ENCODE measurements at places on chromosomes 6 and 20.

GRCh38 chr6:159067334-159067733 lies 22.5 kb upstream of the TAGAP start:
- no peak for DNase-seq

DNA sequence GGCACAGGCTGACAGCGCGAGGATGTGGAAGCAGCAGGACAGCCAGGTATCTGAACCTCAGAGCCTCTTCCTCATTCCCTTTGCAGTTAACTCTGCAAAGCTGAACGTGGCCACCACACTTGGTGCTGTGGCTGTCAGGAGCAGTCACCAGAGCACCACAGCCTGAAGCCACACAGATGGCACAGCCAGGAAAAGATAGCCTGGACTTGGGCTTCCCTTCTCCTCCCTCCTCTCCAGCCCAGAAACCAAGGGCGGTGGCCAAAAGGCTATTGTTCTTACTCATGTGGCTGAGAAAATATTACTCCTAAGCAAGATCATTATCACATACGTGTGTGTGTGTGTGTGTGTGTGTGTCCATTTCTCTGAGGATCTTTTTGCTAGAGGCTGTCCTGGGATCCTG lies 39.8 kb downstream of the CD164 start:
- no peak for DNase-seq

DNA sequence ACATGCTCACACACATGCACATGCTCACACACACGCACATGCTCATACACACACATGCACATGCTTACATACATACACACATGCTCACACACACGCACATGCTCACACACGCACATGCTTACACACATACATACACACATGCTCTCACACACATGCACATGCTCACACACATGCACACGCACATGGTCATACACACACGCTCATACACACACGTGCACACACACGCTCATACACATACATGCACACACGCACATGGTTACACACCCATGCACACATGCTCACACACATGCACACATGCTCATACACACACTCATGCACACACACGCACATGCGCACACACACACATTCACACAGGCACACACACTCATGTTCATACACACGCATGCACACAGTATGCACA lies 20.8 kb upstream of the RPS6KA2 start:
- DNase-seq, result no peak

DNA sequence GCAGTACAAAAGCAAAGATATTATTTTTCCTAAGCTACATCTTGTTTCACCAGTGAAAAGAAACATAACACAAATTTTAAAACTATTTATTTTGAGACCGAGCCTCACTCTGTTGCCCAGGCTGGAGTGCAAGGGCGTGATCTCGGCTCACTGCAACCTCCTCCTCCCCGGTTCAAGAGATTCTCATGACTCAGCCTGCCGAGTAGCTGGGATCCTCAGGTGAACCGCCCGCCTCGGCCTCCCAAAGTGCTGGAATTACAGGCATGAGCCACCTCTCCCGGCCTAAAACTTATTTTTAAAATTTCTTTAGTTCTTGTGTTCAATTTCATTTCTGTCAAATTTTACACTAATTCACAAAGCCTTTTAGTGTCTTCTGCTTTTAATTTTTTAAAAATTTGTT lies 5.9 kb downstream of the SRSF12 start:
- DNase-seq, result no peak

GRCh38 chr6:27650620-27651370 lies 177.9 kb upstream of the ZNF184 start:
- no peak for DNase-seq

DNA sequence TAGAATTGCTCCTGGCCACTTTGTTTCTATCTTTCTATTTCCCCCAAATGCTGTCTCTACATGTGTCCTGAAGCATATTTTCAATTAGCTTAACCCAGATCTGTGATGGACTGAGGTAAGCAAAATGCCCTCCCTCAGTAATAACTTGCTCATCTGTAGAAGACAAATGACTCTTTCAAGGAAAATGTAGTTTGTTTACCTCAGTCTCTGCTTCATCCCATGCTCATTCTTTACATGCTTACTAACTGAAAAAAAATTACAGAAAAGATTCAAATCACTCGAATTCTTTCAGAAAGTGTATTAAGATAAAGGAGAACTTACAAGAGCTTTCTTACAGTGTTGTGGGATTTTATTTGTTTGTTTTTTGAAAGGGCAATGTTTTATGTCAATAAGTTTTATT lies 531.1 kb downstream of the LMBRD1 start:
- DNase-seq, result no peak

GRCh38 chr6:106509420-106510089 lies 119.7 kb downstream of the RTN4IP1 start:
- no peak for DNase-seq

DNA sequence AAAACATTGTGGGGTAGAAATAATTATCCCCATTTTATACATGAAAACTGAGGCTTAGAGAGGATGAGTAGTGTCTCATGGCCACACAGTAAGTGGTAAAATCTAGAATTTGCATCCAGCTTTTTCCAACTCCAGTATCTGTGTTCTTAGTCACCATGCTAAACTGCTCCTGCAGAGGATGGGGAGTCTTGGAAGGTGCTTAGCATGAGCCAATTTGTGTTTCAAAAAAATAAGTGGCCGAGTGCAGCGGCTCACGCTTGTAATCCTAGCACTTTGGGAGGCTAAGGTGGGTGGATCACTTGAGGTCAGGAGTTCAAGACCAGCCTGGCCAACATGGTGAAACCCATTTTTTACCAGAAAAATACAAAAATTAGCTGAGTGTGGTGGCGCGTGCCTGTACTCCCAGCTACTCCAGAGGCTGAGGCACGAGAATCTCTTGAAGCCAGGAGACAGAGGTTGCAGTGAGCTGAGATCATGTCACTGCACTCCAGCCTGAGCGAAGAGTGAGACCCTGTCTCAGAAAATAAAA lies 2.4 kb downstream of the C6orf89 start:
- DNase-seq, result no peak

GRCh38 chr6:157708933-157709332 lies 114.1 kb upstream of the SNX9 start:
- DNase-seq, result no peak

DNA sequence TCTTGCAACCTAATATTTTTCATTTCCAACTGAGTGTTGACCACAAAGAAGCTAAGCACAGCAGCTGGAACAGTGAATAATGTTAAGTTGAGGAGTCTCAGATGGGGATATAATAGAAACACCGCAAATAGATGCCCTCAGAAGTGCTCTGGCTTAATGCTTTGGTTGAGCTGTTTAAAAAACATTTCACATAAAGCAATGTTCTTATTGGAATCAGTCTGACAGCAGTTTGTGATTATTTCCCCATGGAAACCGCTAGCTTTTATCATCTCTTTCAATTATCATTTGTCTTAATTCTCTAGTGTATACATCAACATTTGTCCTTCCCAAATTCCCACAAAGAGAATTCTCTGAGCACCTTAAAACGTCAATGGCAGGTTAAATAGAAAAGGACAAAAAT lies 30.8 kb downstream of the METTL24 start:
- DNase-seq, result no peak

DNA sequence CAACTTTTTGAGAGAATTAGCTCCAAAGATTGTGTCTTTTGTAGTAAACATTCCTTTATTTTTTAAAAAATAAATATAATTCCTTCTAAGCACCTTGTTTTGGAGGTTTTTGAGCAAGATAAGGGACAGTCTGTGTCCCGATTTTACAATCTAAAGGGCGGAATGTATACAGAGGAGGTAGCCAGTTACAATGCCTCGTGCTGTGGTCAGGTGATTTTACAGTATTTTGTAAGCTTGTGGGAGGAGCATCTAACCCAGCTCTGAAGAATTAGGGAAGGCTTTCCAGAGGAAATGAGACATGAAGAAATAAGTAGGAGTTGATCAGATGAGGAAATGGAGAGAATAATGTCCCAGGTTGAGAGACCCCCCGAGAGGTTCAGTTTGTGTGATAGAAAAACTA lies 1.3 kb downstream of the HINT3 start:
- no peak for DNase-seq

GRCh38 chr6:88074791-88075190 lies 27.1 kb downstream of the SPACA1 start:
- DNase-seq, result no peak

Measured in cortex of kidney (tissue), 1 donor.